ENCODE measurements at places on chromosomes 3 and 15. TPM values are rescaled to one million over a fixed set of nuclear protein-coding genes. Genes with fewer than 3 reads are reported as not detected.
A peak's percentile ranks its signal among the peaks of the same experiment; 100 is the strongest.

GRCh38 chr15:68022061-68022460 is 32.1 kb upstream of the PIAS1 start:
- DNase-seq: peak; percentile 52

DNA sequence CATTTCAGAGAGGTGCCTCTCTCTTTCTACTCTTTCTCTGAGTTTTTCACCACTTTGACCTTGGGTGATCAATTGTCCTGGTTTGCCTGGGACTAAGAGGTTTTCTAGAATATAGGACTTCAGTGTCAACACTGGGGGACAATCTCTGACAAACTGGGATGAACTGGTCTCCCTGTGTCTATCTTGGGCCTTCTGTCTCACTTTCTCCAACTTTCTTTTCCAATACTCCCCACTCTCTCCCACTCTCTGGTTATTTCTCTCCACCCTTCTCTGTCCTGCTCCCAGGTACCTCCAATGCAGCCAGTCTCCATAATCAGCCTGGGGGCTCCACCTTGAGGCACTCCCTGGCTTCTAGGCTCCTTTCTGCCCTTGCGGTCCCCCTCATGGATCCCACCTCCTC is 4.7 kb upstream of the ITGA11 start:
- no peak for DNase-seq

DNA sequence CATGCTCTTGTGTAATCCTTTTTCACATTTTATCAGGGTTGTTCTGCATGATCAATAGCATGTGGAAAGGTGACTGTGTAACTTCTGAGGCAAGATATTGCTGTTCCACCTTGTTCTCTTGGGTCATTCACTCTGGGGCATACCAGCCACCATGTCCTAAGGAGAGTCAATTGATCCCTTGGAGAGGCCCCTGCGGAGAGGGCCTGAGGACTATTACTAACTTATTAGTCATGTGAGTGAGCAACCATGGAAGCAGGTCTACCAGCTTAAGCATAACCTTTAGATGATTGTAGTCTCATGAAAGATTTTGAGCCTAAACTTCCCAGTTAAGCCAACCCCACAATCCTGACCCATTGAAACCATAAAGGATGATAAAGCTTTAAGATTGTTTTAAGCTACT is 22.0 kb upstream of the COL6A5 start:
- no peak for DNase-seq

The KCNMB3 gene
- 1.8 TPM for total RNA-seq

- DNase-seq: no peak
Observed at GRCh38 chr3:13167064-13167743, 94.0 kb upstream of the IQSEC1 start.

- DNase-seq: no peak
Observed at GRCh38 chr15:48642795-48643194, 2.7 kb downstream of the FBN1 start.

All from adrenal gland (tissue), 19 donors.